Activated CD4-positive, CD25-positive, alpha-beta regulatory T cell treated with anti-CD3 and anti-CD28 coated beads, Interleukin-2, amount 50 U/mL, for 72 hours (primary cell): ENCODE measurements at places on chromosomes 7 and 10.

DNA sequence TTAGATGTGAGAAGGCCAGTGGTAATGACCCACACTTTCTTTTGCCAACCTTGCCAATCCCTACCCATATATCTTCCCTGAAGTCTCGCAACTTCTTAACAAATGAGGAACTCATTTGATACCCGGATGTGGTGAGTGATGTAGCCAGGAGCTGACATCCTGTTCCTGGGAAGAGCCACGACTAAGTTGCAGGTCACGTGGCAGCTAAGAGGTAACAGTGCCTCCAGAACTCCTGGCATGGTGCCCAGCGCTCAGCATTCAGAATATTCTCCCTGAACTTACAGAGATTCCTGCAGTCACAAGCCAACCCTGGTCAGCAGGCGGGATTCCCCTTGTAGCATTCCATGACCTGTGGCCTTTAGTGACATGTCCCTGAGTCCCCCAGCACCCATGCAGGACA lies 282.5 kb downstream of the GALNT17 start:
- DNase-seq, result no peak

- DNase-seq, result no peak
Measured at GRCh38 chr7:118793582-118793981, 569.1 kb downstream of the ANKRD7 start.

GRCh38 chr10:47403446-47404318 lies 19.6 kb upstream of the ZNF488 start:
- DNase-seq, result no peak

DNA sequence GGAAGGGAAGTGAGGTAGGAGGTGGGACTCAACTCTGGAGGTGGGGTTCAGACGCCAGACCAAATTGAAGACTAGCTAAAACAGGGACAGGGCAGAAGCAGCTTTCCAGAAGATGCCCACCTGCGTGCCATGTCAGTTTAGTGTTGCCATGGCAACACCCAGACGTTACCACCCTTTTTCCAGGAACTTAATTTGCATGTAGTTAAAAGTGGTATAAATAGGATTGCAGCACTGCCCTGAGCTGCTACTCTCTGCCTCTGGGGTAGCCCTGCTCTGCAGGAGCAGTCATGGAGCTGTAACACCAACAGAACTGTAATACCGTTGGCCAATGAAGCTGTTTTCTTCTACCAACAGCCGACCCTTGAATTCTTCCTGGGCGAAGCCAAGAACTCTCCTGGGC lies 93.8 kb downstream of the PRKCQ start:
- DNase-seq, result no peak

GRCh38 chr7:30475580-30475979 lies 3.0 kb downstream of the NOD1 start:
- DNase-seq, result no peak

DNA sequence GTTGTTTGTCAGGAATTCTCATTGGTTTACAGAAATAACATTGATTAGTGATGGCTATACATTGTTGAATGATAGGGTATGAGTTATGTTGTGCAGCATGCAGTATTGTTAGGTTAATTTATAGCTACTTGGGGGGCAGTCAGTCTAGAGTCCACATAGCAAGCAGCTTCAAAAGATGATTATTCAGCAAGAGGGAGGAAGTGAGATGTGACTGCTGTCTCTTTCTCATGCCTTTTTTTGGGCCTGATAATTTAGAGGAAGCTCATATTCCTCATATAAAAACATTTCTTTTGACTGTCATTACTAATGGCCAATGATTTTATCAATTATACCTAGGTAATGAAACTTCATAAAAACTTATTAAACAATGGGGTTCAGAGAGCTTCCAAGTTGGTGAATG lies 3.4 kb upstream of the TBRG4 start:
- DNase-seq, result no peak

DNA sequence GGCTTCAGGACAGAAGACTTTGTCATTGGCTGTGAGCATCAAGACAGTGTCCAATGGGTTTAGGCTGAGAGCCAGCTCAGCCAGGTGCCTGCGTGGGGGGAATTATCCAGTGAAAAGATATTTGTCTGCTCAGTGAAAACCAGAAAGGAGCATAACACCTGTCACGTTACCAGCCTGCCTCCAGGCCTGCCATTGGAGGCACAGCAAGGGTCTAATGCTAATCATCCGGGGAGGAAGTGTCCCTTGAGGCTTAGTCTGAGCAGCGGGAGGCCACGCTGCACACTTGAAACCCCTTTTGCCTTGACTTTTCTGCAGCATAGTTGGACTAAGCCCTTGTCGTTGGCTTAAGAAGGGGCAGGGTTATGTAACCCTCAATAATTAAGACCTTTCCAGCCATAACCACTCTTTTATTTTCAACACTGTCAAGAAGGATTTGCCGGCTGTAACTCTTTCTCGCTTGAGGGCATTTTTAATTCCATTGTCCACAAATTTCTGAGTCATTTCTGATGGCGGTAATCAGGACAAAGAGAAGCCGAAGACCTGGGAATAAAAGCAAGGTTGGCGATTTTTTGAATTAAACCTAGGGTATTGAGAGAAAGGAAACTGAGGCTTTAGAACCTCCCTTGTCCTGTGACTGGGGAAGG lies 639.6 kb upstream of the FOXK1 start:
- DNase-seq, result no peak

- no peak for DNase-seq
Measured at GRCh38 chr10:103850572-103850895, 4.8 kb downstream of the SH3PXD2A start.

GRCh38 chr7:155998328-155998691 lies 186.0 kb upstream of the SHH start:
- DNase-seq, result no peak

DNA sequence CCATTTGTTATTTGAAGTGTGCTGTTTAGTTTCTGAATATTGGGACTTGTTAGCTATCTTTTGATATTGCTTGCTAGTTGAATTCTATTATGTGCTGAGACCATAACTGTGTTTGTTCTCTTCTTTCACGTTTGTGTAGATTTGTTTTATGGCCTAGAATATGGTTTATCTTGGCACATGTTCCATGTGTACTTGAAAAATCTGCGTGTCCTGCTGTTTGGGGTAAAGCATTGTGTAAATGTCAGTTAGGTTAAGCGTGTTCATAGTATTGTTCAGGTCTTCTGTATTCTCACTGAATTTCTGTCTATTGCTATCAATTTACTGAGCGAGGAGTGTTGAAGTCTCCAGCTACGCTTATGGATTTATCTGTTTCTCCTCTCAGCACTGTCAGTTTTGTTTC lies 19.4 kb downstream of the MMP21 start:
- no peak for DNase-seq

GRCh38 chr10:10320956-10321355 lies 696.7 kb upstream of the CELF2 start:
- no peak for DNase-seq

DNA sequence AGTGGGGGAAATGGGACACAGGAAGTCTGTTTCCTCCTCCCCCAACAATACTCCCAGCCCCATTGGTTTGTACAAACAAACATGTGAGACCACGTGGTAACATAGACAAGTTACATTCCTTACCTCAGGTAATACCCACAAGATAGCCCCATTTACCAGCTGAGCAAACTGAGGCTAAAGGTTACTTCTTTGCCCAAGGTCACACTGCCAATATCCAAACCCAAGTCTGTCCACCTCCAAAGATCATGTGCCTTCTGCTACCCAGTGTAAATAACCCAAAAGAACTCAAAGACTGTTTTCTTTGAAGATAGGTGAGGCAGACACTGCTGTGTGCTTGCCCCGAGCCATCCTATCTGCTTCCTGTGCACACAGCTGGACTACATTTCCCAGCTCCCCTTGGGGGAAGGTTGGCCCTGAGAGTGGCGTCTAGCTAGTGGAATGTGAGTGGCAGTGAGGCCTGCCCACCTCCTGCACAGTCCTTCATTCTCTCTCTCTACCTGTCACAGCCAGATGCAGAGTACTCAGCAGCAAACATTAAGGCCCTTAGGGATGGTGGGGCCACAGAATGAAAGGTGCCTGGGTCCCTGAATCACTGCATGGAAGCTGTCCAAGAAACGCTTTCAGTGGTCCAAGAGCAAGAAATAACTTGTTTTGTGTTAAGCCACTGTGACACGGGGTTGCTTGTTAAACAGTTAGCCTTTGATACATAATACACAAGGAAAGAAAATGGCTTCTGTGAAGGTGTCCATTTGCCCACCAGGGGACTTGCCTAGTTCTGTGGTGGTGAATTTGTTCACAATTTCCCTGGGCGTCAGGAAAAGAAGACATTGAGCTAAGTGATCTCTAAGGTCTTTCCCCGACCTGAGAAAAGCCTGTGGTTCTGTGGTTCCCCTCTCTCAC lies 257.7 kb upstream of the NFE2L3 start:
- DNase-seq, result no peak

- DNase-seq, result no peak
Measured at GRCh38 chr7:66961096-66961495, 34.3 kb downstream of the SBDS start.

GRCh38 chr10:17737027-17737965 lies 14.7 kb upstream of the TMEM236 start:
- DNase-seq, result no peak

- DNase-seq, result no peak
Measured at GRCh38 chr10:4691776-4692175, 134.2 kb upstream of the AKR1E2 start.

- DNase-seq, result no peak
Measured at GRCh38 chr7:151568956-151569940, 49.6 kb upstream of the RHEB start.

GRCh38 chr10:103207141-103207540 lies 14.1 kb upstream of the NT5C2 start:
- DNase-seq, result no peak

GRCh38 chr7:105974471-105974870 lies 11.4 kb downstream of the CDHR3 start:
- no peak for DNase-seq

- no peak for DNase-seq
Measured at GRCh38 chr7:43385856-43386255, 197.1 kb upstream of the STK17A start.

DNA sequence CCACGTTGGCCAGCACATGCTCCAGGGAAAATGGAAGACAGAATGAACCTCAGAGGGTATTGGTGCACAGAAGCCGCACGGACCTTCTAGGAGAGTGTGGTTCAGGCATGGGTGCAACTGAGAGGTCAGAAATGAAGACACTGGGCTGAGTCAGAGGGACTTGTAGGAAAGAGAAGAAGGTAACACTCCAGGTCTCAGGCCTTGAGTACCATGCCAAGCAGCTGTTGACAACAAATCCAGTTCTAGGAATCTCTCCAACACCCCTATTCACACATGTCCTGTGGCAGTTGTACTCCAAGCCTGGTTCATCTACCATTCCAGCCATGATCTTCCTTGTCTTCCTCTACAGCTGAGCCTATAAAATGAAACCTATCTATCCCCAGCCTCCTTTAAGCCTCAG lies 251.6 kb downstream of the USP6NL start:
- DNase-seq, result no peak

- no peak for DNase-seq
Measured at GRCh38 chr7:3309140-3309539, 8.1 kb downstream of the SDK1 start.

GRCh38 chr10:80468806-80469421 lies 14.8 kb downstream of the TSPAN14 start:
- no peak for DNase-seq

GRCh38 chr7:139341776-139342226 lies 664 bp downstream of the FMC1 start:
- DNase-seq, result no peak

- no peak for DNase-seq
Measured at GRCh38 chr10:3186368-3186767, 13.8 kb upstream of the PITRM1 start.

- DNase-seq, result no peak
Measured at GRCh38 chr7:149448961-149449360, 11.9 kb downstream of the ZNF777 start.

GRCh38 chr10:120018695-120019094 lies 126.2 kb downstream of the SEC23IP start:
- no peak for DNase-seq

DNA sequence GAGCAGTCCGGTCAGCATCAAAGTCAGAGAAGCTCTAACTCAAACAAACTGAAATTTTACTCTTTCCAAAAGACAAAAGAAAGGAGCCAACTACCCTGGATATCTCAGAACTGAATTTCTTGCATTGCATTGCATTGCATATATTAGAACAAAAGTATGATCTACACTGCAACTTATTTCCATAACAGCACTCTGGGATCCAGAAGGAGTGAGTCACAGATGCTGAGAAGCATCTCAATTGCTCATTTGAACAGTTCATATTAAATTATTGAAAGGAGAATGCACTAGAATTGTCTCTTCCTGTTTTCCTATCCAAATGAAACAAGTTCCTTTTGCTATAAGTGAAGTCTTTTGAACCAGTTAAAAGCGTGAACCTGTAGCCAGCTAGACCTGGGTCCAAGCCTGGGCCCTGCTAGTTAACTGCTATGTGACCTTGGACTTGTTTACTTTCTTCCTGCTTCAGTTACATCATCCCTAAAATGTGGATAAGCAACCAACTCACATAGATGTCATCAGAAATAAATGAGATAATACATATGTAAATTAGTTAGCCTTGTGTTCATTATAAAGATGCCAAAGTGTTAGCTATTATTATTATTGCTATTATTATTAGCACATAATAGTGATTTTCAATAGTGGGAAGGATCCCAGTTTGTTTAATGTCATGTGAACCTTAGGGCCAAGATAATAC lies 184.1 kb downstream of the CREB5 start:
- DNase-seq, result no peak

DNA sequence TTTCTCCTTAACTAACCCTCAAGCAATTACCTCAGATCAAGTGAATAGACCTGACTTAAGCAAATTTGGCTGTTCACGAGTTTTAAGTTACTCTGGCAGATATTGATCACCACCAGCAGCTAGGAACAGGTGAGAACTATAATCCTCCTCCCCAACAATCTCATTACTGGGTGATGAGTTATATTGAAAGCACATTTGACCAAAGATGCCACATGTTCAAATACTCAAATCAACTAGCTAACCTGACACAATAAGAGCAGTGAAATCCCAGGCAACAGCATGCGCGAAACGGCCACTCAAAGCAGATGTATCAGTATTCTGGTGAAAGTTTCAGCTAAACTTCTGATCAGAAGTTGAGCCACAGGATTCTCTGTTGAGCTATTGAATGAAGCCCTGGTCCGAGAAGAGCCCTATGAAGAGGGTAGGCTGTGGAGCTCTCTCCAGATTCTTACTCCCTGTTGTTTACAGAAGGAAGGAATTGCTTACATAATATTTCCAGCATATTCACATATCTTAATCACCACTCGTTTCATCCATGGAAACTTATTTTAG lies 52.6 kb downstream of the CAV1 start:
- no peak for DNase-seq

DNA sequence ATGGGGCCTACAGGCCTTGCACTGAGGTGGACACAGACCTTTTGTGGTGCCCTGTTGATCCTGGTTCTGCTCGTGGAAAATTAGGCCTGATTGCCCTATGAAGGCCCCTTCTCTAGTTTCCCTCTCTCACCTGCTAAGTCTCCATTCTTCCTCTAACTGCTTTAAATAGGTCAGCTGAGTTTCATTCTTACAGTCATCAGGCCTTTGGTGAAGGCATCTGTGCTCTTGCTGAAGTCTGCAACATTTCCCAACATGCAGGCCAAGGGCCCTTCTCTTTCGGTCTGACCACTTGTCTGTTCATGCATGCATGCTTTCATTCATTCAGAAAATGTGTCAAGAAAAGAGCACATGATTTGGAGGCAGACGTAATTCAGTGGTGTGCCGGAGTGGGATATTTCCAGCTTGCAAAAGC lies 244.0 kb downstream of the BUB3 start:
- no peak for DNase-seq

GRCh38 chr10:96266118-96266770 lies 5.1 kb downstream of the BLNK start:
- no peak for DNase-seq
